ENCODE measurements at places on chromosomes 16 and 17. TPM values are rescaled to one million over a fixed set of nuclear protein-coding genes. Genes with fewer than 3 reads are reported as not detected.

The CHST6 gene
- total RNA-seq = 1.1 TPM

The TBC1D3E gene
- not detected for total RNA-seq

The CES1 gene
- total RNA-seq = 0.15 TPM

The GLP2R gene
- 1.9 TPM for total RNA-seq

The DNASE1L2 gene
- 1.1 TPM for total RNA-seq

The SMTNL2 gene
- total RNA-seq = 16.1 TPM

The DNASE1 gene
- total RNA-seq = 9.4 TPM

The IGSF6 gene
- 0.05 TPM for total RNA-seq

The C17orf50 gene
- total RNA-seq = not detected

The SYT17 gene
- total RNA-seq = not detected

The TMIGD1 gene
- not detected for total RNA-seq

GRCh38 chr17:77894126-77894956 is 64.2 kb upstream of the TNRC6C start:
- no peak for DNase-seq

DNA sequence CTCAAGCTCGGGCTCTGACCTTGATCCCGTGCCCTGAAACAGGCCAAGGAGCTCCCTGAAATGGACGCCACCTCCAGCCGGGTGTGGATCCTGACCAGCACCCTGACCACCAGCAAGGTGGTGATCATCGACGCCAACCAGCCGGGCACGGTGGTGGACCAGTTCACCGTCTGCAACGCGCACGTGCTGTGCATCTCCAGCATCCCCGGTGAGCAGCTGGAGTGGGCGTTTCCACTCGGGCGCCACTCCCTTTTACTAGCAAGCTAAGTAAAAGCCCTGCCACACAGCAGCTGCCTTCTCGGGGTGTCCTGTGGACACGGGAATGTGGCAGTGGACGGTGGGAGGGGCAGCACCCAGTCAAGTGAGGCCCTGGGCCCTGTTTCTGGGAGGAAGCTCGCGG is 6.4 kb downstream of the NME3 start:
- no peak for DNase-seq

- no peak for DNase-seq
These were observed 137.2 kb downstream of the C16orf78 start for GRCh38 chr16:49510654-49511305.

DNA sequence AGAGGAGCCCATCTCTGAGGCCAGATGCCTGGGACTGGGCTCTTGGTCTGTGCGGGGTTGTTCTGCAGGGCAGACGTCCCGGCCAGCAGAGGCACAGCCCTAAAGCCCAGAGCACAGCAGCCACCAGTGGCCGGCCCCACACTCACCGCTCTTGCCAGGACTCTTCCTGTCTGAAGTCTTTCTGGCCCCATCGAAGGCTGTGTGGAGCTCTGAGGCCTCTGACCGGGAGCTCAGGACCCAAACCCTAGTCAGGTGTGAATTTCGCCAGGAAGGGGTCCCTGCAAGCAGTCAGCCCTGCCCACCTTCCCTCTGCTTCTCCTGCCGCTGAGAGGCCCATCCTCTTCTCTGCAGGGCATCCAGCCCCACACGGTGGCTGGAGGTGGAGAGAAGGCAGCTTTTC is 10.7 kb downstream of the ACSF3 start:
- DNase-seq = no peak

DNA sequence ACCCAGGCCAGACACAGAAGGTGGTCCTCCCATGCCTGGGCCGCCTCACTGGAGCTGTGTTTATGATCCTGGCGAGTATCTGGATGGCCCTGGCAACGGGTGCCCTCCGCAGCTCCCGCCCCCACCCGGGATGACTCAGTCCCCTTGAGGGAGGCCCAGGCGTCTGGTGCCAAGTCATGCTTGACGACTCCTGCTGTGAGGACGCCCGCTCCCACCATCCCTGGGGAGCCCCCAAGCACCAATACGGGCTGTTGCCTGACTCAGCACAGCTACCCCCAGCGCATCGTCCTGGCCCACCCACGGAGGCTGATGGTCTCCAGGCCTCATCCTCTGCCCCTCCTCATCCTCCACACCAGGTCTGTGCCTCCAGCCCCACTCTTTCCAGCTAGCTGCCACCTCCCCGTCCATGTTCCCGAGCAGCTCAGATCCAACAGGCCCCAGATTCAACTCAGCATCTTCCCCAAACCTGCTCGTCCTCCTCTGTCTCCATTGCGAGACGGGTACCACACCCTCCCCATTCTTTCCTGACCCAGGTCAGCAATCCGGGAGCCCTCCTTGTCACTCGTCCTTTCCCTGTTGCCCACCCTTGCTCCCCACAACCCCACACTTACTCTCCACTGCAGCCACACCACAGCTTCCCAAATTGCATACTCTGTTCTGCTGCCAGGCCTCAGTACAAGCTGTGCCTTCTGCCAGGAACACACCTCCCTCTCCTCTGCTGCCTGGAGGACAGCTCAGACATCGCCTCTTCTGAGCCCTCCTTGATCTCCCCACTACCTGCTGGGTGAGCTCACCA is 2.6 kb downstream of the CAMKK1 start:
- DNase-seq = peak; percentile 90

- no peak for DNase-seq
These were observed 12.8 kb downstream of the MYO15A start for GRCh38 chr17:18121144-18121910.

GRCh38 chr16:88287219-88287618 is 95.5 kb upstream of the ZNF469 start:
- DNase-seq = no peak

GRCh38 chr17:31596382-31597323 is 205.2 kb downstream of the RAB11FIP4 start:
- DNase-seq = peak; percentile 95

- DNase-seq = peak; percentile 63
These were observed 52.7 kb downstream of the SREBF1 start for GRCh38 chr17:17783825-17784656.

DNA sequence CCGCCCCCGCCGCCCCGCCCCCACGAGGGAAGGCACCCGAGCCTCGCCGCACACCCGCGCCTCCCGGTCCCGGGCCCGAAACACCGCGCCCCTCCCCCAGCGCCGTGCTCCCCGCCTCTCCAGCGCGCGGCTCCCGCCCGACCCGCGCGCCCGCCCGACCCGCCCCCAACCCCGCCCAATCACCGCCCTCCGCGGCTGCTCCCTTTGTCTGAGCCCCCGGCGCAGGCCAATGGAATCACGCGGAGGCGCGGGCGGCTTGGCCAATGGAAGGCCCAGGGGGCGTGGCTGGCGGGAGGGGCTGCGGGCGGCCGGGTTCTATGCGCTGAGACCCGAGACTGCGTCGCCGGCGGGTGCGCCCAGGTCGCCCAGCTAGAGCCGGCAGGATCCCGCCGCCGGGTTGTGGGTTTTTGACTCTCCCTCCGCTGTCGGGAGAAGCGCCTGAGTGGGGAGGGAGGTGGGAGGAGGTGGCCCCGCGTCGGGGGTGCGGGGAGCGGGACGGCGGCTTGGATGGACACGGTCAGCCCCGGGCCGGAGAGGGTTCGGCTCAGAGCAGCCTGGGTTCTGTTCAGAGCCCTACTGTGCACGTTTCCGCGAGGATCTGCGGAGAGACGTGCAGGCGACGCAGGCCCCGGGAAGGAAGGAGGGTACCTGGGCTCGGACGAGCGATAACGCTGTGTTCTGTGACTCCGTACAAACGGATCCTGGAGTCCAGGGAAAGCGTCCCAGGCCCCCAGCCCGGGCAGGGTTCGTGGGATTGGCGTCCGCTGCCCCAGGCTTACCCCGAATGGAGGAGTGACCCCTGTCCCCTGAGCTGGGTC is 49.0 kb upstream of the BAHCC1 start:
- peak; percentile 72 for DNase-seq

- no peak for DNase-seq
These were observed 32.5 kb downstream of the NMT1 start for GRCh38 chr17:45093444-45094110.

DNA sequence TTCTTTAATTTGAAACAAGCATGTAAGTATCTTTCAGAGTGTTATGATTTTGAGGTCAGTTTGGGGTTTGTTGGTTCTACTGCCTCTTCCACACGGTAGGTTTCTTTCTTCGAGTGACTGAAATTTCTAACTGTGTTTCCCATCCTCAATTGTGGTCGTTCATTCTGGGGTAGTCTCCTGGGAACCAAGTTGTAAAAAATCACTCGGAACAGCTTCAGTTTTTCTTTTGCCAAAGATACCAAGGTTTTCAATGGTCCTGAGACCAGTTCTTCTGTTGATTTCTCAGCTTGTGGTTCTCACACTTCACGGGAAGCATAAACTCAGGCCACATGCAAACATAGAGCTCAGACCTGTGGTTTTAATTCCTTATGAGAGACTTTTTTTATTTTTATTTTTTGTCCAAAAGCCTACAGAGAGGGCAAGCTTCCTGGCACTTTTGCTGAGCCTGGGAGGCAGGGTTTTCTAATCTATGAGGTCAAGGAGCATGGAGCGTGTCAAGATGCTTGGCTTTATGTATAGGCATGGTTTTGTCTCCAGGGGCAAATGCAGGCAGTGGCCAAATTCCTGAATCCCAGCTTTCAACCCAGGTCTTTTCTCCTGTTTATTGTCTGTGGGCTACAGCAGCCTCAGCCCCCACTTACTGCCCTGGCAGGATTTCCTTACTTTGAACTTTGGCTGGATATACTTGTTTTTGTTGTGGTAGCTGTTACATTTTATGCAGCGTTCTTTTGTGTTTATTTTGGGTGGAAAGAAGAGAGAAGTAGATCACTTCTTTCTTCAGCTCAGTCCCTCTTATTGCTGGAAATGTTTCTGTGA is 32.9 kb downstream of the HS3ST3A1 start:
- DNase-seq = no peak

GRCh38 chr17:69723316-69723715 is 308.8 kb downstream of the MAP2K6 start:
- DNase-seq = no peak

GRCh38 chr17:44113382-44113781 is 10.1 kb downstream of the HDAC5 start:
- DNase-seq = no peak

DNA sequence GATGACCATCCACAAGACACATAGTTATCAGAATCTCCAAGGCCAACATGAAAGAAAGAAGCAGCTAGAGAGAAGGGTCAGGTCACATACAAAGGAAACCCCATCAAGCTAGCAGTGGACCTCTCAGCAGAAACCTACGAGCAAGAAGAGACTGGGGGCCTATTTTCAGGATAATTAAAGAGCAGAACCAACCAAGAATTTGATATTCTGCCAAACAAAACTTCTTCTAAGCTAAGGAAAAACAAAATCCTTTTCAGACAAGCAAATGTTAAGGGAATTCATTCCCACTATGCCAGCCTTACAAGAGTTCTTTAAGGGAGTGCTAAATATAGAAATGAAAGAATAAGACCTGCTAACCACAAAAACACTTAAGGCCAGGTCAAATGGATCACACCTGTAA is 47.8 kb downstream of the ITFG1 start:
- DNase-seq = no peak

DNA sequence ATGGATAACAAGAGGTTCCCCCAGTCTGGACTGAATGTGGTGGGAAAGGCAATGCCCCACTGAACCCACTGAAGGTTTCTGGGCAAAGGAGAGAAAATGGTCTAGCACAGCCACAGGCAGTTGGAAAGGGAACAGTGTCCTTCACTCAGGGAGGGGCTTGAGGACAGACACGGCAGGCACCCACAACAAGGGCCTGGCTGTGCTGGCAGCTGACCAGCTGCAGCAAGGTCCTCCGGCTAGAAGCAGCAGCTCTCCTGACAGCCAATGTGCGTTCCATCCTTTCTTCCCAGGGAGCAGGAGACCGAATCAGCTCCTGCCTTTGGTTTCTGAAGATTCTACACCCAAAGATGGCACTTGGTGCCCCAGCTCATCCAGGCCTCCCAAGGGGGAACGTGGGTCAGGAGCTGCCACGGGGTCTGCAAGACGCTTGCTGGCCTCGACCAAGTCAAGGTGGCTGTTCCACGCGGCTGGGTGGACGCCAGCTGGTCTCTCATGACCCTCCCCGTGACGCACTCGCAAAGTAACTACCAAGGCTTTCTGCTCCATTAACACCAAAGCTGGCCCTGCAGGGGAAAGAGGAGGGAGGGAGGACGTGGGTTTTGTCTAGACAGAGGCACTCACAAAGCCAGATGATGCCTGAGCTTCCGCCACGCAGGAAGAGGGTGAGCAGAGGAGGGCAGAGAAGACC is 11.1 kb downstream of the ABR start:
- DNase-seq = peak; percentile 44

DNA sequence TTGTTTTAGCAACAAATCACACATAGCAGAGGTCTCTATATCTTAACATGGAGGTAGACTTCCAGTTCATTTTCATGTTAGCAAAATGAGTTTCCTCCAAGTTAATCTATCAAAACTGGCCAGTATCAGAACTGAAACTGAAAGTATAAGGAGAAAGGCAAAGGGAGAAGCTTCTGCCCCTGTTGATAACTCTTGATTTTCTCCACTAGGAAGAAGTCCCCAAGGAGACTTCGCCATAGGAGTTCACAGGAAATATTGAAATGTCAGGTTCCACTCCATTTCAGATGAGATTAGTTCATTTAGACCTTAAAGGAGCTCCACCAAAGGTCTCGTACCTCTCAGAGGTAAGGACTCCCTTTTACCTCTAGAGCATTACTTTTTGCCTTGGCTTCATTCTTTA is 1.2 kb upstream of the OGFOD3 start:
- peak; percentile 19 for DNase-seq

DNA sequence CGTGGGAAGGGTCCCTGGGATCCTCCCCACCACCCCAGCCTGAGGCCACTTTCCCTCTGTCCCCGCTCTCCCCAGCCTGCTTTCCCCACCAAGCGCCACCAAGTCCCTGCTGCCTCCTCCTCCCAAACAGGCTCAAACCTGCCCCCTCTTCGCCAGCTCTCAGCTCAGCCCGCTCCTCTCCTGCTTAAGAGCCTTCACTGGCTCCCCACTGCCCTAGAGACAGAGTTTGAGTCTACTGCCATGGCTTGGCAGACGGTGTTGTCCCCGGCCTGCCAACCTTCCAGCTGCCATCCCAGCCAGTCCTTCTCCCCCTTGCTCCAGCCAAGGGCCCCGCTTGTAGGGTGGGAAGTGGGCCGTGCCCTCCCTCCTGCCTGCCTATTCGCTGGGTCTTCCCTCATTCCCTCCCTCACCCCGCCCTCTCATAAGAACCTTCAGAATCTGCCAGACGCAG is 11.1 kb downstream of the IL4R start:
- DNase-seq = no peak

DNA sequence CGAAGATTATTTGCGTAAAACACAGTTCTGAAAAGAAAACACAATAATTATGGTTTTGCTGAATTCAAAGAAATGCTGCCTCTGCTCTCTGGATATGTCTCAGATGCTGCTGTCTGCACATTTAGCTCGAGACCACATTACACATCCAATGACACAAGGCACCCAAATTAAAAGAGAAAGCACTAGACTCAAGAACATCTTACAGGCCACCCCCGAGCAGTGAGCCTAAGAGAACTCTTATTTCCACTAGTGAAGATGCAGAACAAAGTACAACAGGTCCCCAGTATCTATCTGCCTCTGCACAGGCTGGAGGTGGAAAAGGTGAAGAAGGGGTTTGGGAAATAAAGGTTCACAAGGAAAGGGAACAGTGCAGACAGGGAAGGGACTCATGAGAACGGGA is 33.5 kb downstream of the GRB2 start:
- DNase-seq = no peak

- DNase-seq = no peak
These were observed 2.3 kb upstream of the SHISA6 start for GRCh38 chr17:11238705-11239104.

- no peak for DNase-seq
These were observed 40.1 kb downstream of the KLHDC4 start for GRCh38 chr16:87725596-87726235.

- DNase-seq = peak; percentile 23
These were observed 10.2 kb downstream of the MYO19 start for GRCh38 chr17:36524428-36524876.
